Stimulated activated CD8-positive, alpha-beta memory T cell treated with anti-CD3 and anti-CD28 coated beads, Interleukin-4, amount 100 ng/mL, for 1 hour (primary cell): ENCODE measurements at places on chromosomes 4 and X.

DNA sequence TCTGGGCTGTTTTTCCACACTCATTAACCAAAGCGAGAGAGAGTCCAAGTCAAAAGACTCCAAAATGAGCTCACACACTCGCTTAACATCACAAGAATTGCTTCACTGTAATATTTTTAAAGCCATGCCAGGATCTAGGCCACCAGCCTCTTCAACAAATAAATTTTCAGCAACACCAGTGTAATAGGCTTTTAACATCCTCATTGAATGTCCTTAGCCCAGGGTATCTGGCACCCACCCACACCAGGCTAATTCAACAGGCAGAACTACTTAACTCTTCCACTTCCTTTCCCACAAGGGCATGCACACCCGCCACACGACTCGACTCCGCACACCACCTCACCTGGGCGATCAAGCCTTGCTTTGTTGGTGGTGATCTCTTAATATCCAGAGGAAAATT is 34.2 kb downstream of the FAT1 start:
- no peak for DNase-seq

GRCh38 chr4:6221851-6222760 is 21.8 kb upstream of the JAKMIP1 start:
- no peak for DNase-seq

- no peak for DNase-seq
Observed at GRCh38 chrX:40084471-40085101, 13.2 kb downstream of the BCOR start.

DNA sequence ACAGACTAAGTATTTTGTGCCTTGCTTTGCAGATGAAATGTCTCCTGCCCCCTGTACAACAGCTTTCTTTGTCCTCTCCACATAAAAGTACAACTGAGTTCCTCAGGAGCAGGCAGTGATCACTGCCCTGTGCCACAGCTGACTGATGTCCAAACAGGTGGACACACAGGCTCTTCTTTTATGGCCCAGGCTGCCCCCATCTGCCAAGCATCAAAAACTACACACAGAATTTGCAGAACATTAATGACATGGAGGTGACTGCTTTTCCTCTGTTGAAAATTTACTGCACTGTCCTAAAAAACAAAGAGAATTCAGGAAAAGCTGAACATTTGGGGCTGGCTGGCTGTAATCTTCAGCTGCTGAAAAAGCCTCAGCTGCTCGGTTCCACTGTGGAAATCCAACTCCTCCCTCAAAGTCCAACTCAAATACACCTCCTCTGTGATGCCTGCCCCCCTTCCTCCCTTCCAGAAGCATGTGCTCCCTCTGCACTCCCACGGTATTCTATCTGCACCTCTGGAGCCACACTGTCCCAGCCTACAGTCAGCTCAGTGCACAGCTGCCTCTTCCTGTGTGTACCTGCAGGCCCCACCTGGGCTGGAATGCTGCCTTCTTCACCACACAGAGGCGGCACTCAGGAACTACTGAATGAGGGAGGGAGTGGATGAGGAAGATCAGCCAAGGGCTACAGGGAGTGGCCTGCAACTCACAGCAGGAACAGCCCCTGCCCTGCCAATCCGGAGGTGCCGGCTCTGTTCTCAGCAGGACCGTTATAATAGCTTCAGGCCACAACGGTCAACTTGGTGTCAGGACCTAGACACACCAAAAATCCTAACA is 10.3 kb downstream of the AFAP1 start:
- no peak for DNase-seq

- DNase-seq: no peak
Observed at GRCh38 chr4:4772534-4772933, 86.9 kb upstream of the MSX1 start.

- no peak for DNase-seq
Observed at GRCh38 chr4:73575660-73576059, 44.6 kb downstream of the RASSF6 start.

GRCh38 chr4:7158991-7159390 is 33.3 kb upstream of the SORCS2 start:
- DNase-seq: no peak

DNA sequence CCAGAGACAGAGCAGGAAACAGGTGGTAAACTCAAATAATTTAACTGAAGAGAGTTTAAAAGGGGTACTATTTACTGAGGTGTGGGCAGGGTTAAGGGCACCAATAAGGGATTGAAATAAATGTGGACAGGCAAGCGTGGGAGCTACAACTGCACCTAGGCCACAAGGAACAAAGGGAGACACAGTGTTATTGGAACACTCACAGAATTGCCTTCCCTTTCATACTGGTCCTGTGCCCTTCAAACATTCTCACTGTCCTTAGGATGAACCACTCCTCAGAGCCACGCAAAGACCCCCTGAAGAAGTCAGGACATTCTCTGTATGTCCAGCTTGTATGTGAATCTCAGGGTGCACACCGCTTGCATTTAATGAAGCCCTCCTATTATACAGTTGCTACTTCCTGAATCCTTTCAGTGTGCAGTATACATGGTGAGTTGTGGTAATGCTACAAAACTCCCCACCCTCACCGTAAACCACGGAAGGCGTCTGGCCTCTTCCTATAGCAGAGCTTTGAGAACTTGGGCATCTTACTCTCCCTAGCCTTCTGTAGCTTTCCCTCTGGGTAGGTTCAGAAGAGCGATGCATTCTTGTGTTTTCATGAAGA is 9.6 kb upstream of the MRPL1 start:
- no peak for DNase-seq

DNA sequence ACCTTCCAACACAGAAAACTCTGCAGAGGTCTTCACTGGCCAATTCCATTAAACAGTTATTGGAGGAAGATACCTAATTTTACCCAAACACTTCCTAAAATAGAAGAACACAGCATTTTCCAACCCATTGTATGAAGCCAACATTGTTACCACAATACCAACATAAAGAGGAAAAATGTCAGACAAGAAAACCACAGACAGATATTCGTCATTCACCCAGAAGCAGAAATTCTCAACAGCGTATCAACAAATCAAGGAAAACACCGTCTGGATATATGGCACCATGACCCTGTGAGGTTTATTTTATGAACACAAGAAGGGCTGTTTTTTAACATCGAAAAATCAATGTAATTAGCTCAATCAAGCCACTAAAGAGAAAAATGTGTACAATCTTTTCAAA is 255.6 kb downstream of the ASMT start:
- no peak for DNase-seq

DNA sequence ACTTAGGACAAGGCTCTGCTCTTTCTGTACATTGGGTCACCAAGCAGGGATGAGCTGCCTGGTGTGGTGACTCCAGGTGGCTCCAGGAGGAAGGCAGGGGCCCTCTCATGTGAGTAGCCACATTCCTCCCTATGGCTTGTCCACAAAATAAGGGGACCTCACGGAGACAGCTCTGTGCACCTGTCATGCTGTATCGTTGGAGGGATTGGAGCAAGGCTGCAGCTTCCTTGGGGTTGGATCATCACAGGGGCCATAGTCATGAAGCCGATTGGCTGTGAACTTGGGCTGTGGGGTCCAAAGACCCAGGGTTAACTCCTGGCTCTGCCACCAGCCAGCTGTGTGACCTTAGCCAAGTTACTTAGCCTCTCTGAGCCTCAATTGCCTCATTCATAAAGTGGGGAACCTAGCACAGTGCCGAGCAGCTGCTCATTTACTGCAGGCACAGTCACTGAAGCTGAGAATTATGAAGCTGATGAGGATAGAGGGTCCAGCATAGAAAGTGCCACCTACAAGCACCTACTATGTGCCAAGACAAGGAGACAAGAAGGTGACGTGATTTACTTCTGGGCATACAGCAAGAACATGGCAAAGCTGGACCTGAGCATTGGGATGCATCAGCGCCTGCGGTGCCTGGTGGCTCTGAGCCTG is 11.8 kb upstream of the KIAA0232 start:
- DNase-seq: no peak

DNA sequence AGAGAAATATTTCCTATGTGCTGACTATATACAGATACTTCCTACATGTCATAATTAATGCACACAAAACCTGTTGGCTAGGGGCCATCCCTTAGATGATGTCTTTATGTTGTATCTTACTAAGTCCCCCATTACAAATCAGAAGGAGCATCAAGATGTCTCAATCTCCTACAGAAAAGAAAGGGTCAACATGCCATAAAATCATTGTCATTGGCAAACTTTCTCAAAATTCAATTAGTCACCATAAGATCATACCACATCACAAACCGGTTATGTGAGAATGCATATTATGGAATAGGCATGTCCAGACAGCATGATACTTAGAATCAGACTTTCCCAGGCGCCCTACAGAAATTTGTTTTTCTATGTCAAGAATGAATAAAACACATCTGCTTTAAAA is 175.2 kb upstream of the TET2 start:
- no peak for DNase-seq

- no peak for DNase-seq
Observed at GRCh38 chr4:104163820-104164219, 330.9 kb downstream of the CXXC4 start.

GRCh38 chrX:51332188-51332942 is at the start of gene NUDT10:
Gene NUDT10, plus strand, starts transcription at chrX:51332822. Its CDS starts 144 bp downstream, at chrX:51332966.
- DNase-seq: no peak

- DNase-seq: no peak
Observed at GRCh38 chrX:153307276-153308178, 14.0 kb downstream of the PNMA6F start.

- no peak for DNase-seq
Observed at GRCh38 chr4:104393655-104394324, 100.9 kb downstream of the CXXC4 start.

GRCh38 chrX:19723427-19723826 is 164.0 kb downstream of the SH3KBP1 start:
- no peak for DNase-seq

GRCh38 chr4:8607603-8608481 is 15.3 kb downstream of the CPZ start:
- no peak for DNase-seq

DNA sequence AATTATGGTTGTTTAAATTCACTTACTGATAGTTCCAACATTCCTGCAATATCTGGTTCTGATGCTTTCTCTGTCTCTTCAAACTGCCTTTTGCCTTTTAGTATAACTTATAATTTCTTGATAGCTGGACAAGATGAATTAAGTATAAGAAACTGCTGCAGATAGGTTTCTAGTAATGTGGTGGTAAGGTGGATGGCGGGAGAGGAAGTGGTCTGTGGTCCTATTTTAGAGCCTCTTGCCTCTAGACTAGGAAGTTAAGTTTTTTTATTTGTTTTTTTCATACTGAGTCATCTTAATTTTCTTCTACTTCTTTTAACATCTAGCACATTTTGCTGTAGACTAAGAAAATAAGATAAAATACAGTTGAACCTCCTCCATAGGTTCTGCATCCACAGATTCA is 310.0 kb downstream of the SLITRK2 start:
- no peak for DNase-seq

DNA sequence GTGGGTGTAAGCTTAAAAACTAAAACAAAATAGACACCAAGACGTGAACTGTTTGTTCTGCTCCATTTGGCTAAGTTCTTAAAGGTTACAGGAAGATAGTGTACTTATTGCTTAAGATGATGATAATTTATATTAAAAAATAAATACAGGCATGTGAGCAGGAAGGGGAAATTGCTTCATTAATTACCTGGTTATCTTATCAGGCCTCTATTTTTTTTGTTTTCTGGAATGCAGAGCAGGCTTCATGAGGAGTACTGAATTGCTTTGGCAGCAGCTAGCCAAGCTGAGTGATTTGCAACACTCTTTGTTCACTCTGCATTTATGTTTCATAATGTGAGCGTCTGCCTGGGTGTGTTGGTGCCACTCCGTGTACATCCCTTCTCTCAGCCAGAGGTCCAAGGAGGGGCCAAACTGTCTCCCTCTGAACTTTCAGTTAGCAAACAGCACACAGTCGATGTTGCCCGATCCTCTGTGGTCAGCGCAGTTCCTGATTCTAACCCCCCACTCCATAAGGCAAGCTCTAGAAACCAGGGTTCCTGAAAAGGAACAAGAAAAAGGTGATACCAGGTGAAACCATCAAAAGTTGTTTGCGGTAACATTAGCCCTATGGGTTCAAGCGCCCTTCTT is 348.2 kb downstream of the SPRY1 start:
- DNase-seq: no peak

DNA sequence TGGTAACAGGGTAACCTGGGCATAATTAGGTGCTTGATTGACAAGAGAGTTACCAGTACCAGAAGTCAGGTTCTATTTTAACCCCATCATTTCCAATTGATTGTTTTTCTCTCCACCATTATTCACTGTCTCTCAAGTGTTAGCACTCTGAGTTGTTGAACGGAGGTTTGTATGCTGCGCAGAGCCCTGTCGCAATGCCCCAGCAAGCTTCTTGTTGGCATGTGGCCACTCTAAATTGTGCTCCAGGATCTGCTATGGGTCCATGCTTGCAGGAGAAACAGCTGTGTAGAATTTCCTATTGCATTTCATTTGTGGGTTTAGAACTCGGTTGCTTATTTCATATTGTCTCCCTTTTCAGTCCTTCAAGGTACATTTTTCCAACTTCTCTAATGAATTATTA is 98.2 kb downstream of the KLHL8 start:
- no peak for DNase-seq

- no peak for DNase-seq
Observed at GRCh38 chrX:11535156-11535919, 130.4 kb downstream of the ARHGAP6 start.

- no peak for DNase-seq
Observed at GRCh38 chr4:151409470-151410313, 716 bp downstream of the FHIP1A start.

- DNase-seq: no peak
Observed at GRCh38 chr4:184641022-184641421, 8.2 kb downstream of the CASP3 start.

DNA sequence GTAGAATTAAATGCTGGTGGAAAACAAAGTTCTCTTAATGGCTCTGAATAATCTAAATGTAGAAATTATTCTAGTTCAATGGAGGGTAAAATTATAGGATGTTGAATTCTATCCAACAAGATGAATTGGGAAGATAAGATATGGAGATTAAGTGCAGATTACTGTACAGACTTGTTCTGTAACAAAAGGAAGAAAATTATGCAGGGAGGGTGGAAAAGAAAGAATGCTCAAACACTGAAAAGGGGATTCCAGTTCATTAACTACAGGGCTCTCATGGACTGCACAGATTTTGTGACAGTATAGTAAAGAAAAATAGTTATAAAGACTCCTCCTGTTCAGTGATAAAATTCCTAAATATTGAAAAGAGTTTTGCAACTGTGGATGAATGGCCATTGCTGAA is 1794.0 kb upstream of the PCDH7 start:
- no peak for DNase-seq

DNA sequence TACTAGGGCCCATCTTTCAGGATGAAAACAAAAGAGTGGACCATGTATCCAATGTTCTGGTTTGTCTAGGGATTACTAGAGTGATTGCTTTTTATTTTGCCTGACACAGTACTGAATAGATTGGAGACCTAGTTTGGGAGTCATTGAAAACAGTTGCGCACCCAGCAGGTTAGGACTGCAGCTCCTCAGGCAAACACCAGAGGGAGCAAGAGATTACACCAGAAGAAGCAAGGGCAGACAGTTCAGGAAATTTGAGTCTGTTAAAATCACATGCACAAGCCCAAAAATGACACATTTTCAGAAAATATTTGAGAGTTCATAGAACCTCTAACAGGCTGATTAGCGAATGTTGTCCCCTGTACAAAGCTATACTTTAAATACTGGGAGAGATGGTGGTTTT is 55.6 kb downstream of the CYLC1 start:
- DNase-seq: no peak

GRCh38 chrX:11398785-11399184 is 105.6 kb downstream of the AMELX start:
- DNase-seq: no peak
